ENCODE measurements at places on chromosomes 7 and 10. TPM values are rescaled to one million over a fixed set of nuclear protein-coding genes. Genes with fewer than 3 reads are reported as not detected.

DNA sequence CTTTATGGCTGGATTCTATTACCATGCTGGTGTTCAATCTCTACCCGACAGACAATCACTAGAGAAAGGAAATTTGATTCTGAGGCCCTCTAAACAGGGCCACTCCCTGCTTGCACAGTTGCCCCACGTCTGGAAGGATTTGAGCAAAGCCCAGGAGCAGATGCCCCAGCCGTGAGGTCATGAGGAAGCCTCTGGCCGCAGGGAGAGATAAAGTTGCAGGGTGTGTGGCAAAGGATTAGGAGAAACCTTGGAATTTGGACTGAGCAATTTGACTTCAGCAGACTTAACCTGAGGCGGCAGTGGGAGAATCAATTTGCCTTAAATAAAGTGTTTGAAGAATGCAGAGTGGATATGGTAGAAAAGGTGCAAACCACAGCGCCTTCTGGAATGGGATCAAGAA, 40.2 kb upstream of the KLF6 start:
- peaks cover 20% of the 10 kb centered on the region for H3K4me1 ChIP-seq
- H3K27me3 ChIP-seq: no peaks in the 10 kb centered on the region
- H3K36me3 ChIP-seq: no peaks in the 10 kb centered on the region
- H3K27ac ChIP-seq: no peak overlapping the region
- no peak for DNase-seq
- no peak overlapping the region for H3K4me3 ChIP-seq

GRCh38 chr10:99532687-99533495, at the start of gene NKX2-3:
NKX2-3 (plus strand) TSS chr10:99532942; CDS start chr10:99533132, 190 bp downstream.
- H3K27me3 ChIP-seq: peaks cover 80% of the 10 kb centered on the region
- H3K4me1 ChIP-seq: peaks cover 71% of the 10 kb centered on the region
- DNase-seq: no peak
- H3K27ac ChIP-seq: no peak within 1 kb of the TSS

DNA sequence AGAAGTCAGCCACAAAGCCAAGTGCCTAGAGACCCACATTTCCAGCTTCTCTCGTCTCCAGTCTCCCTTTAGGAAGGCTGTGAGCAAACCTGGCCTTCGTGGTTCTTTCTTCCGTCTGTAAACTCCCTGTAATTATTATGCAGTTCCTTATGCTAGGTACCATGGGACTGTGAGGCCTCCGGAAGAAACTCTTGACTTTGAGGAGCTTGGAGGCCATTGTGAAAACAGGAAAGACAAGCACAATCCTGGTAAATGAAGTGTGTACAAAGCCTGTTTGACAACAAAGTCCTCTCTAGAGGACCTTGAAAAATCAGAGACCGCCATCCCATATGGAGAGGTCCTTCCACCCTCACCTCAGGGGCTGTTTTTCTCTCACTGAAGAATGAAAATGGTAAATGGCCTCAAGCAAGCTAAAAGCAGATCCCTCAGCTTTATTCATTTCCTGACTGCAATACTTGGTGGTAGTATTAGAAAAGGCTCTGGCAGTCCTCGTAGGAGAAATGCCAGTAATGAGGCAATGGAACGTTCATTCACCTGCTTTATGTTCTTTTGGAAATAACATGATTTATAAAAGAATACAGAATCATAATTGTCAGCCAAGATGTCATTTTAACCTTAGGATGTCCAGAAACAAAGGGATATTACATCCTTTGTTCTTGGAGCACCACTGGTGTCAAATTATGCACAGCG, 926.4 kb downstream of the LRMDA start:
- no peak overlapping the region for H3K27ac ChIP-seq
- no peaks in the 10 kb centered on the region for H3K36me3 ChIP-seq
- no peak overlapping the region for H3K4me3 ChIP-seq
- DNase-seq: no peak

DNA sequence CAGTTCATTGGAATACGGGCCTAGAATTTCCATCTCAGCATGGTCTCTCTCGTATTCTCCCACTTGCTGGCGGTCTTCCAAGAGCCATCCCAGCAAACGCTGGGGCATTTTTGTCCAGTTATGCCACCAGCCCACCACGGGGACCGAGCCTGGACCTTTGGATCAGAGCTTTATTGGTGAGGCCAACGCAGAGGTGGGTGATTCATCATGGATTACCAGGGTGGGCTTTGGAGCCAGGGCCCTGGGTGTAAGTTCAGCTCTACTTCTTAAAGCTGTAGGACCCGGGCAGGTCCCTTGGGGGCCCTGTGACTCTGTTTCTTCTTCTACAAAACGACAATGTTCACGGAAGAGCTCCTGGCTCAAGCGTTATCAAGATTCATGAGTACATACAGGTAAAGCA, 22.7 kb upstream of the PITRM1 start:
- DNase-seq: no peak
- H3K27ac ChIP-seq: no peak overlapping the region
- no peaks in the 10 kb centered on the region for H3K36me3 ChIP-seq
- peaks cover 7% of the 10 kb centered on the region for H3K4me1 ChIP-seq
- peaks cover 28% of the 10 kb centered on the region for H3K27me3 ChIP-seq

Gene POU6F2
- total RNA-seq: 0.24 TPM

Data from activated B cell treated with CpG ODN at 0.5 μM for 24 hours (primary cell).